ENCODE measurements at places on chromosomes 13 and 19.

DNA sequence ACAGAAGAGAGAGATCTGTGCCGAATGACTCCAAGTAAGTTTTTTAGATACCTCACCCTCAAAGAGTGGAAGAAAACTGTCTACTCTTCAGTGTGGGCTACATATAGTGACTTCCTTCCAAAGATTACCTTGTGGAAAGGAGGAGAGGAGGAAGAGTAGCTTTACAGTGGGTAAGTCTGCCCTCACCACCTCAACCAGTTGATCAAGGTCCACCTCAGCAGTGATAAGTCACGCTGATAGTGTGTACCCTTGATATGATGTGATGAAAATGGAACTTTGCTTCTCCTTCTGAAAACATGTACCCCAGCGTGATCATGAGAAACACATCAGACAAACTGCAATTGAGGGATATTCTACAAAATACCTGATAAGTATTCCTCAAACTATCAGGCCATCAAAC is 20.6 kb downstream of the KLF5 start:
- DNase-seq = no peak

- DNase-seq = peak; percentile 92
These were observed 36.9 kb downstream of the ARRDC2 start for GRCh38 chr19:18044825-18045304.

- DNase-seq = no peak
These were observed 4.8 kb downstream of the NDUFB7 start for GRCh38 chr19:14567079-14567478.

GRCh38 chr13:75384879-75385707 is 96.9 kb downstream of the TBC1D4 start:
- peak; percentile 4 for DNase-seq

- DNase-seq = no peak
These were observed 95.3 kb upstream of the TNFSF11 start for GRCh38 chr13:42478531-42479156.
